Tongue (tissue), 3 donors: ENCODE measurements at places on chromosomes 5 and 9. TPM values are rescaled to one million over a fixed set of nuclear protein-coding genes. Genes with fewer than 3 reads are reported as not detected.
A peak's percentile ranks its signal among the peaks of the same experiment; 100 is the strongest.

- DNase-seq: no peak
Observed at GRCh38 chr5:9067154-9067553, 478.7 kb downstream of the SEMA5A start.

- no peak for DNase-seq
Observed at GRCh38 chr5:132664696-132665209, 6.8 kb downstream of the IL13 start.

The TMEM232 gene
- 3.8 TPM for total RNA-seq

The PDE8B gene
- 8.9 TPM for total RNA-seq

The CD74 gene
- 75.4 TPM for total RNA-seq

The PCDHB16 gene
- 4.1 TPM for total RNA-seq

The ANAPC2 gene
- 29.8 TPM for total RNA-seq

DNA sequence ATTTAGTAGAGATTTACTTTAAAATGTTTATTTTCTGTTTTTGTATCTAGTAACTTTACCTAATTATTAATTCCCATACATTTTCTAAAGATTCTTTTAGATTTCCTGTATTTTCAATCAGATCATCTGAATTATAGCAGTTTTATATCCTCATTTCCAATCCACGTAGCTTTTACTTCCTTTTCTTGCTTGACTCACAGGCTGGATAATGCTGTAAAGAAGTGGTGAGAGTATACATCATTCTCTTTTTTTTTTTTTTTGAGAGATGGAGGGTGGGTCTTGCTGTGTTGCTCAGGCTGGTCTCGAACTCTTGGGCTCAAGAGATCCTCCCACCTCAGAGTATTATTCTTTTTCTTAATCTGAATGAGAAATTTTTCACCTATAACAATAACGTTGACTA, 11.2 kb upstream of the SETX start:
- DNase-seq: no peak

The SAPCD2 gene
- total RNA-seq: 5.6 TPM

- DNase-seq: no peak
Observed at GRCh38 chr5:146633323-146633764, 117.4 kb upstream of the GPR151 start.

DNA sequence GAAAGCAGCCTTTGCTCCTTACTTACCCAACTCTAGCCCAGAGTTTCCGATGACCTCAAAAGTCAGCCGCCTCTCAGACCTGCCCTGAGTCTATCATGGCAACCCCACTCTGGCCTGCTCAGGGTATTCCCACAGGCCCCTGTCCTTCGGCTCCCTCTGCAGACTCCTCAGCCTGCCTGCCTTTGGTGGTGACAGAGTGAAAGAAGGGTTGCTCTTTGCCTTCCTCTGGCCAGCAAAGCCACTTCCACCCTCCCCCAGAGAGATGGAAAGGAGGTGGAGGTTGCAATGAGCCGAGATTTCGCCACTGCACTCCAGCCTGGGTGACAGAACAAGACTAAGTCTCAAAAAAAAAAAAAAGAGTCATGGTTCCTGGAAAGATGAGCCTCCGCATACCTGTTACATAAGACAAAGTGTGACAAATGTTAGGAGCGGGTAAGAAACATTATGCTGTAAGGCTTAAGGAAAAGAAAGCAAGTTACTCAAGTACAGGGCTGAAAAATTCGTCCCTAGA, 2.3 kb upstream of the SMIM33 start:
- no peak for DNase-seq

The CNTNAP3 gene
- total RNA-seq: 18.9 TPM

GRCh38 chr5:142512043-142513042, 173.5 kb downstream of the FGF1 start:
- DNase-seq: no peak

GRCh38 chr5:169980418-169981053, at the start of gene INSYN2B:
TSS of gene INSYN2B (minus strand) at chr5:169980495. CDS start at chr5:169883898, 96,597 bp downstream.
- DNase-seq: peak; percentile 83
